ENCODE measurements at places on chromosomes 6 and 20. TPM values are rescaled to one million over a fixed set of nuclear protein-coding genes. Genes with fewer than 3 reads are reported as not detected.

DNA sequence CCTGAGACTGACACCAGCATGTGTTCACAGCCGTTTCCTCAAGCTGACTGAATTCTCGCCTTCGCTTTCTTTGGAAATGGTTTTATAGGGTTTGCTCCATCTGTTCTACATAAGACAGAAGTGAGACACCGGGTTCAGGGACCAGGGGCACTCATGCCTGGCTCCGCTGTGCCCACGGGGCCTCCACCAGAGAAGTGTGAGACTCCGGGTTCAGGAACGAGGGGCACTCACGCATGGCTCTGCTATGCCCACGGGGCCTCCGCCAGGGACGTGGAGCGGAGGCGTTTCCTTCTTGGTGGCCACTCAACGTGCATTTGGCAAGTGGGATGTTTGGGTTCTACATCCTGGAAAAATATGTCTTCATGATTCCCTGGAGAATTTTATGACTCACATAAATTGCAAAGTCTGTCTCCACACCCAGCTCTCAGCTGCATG, 106.6 kb downstream of the RNASET2 start:
- no peak for DNase-seq

GRCh38 chr20:25223765-25224720, 23.8 kb upstream of the PYGB start:
- DNase-seq, result no peak

DNA sequence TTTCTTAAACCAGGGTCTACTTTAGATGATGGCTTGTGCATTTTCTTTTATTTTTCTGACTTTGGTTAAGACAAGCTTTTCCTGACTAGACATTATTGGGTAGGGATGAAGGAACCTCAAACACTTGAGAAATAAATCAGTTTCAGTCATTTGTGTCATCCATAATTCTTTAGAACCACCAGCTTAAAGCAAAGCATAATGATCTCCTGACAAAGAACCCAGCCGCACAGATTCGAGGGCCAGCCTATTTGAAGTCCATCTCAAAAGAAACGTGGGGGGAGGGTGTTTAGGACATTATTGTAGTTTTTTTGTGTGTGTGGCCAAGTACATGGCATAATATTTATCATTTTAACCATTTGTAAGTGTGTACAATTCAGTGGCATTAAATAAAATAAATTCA, 6.3 kb upstream of the TCP11 start:
- DNase-seq, result no peak

- no peak for DNase-seq
These were observed 258.5 kb downstream of the HACE1 start for GRCh38 chr6:104601131-104601651.

TIAM2 gene
- 3.7 TPM for total RNA-seq
